Suprapubic skin (tissue), 4 donors: ENCODE measurements at places on chromosomes 2 and 18. TPM values are rescaled to one million over a fixed set of nuclear protein-coding genes. Genes with fewer than 3 reads are reported as not detected.

- DNase-seq, result peak; percentile 72
Observed at GRCh38 chr2:219398721-219399363, 11.1 kb upstream of the DNPEP start.

GRCh38 chr2:226439337-226439736 is 360.3 kb downstream of the IRS1 start:
- no peak for DNase-seq

GRCh38 chr2:200741468-200742202 is 70.1 kb upstream of the BZW1 start:
- DNase-seq, result no peak

FAP gene
- total RNA-seq, result 1.8 TPM
